ENCODE measurements at places on chromosomes 11 and 22.

- no peak for DNase-seq
Measured at GRCh38 chr11:7449211-7449840, 36.0 kb upstream of the OLFML1 start.

- no peak for DNase-seq
Measured at GRCh38 chr22:20552443-20553401, 45.3 kb downstream of the MED15 start.

DNA sequence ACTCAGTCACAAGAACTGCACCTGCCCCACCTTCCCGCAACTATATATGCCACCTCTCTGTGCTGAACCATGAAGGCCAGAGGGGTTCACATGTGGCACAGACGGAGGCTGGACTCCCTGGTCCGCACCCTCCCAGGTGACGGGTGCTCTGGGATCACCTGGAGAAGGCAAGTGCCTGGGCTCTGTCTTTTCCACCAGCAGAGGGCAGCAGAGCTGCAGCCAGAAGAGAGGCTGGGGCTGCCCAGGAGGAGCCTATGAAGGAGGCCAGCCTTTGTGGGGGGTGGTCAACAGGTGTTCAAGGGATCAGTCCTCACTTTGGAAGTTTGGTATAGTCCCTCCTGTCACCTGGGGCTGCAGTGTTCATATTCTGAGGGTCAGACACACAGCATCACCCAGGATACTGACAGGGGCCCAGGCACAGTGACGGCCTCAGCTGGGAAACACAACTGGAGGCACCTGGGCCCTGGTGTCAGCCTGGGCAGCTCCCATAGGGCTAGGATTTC is 39.2 kb upstream of the IGLL5 start:
- no peak for DNase-seq

DNA sequence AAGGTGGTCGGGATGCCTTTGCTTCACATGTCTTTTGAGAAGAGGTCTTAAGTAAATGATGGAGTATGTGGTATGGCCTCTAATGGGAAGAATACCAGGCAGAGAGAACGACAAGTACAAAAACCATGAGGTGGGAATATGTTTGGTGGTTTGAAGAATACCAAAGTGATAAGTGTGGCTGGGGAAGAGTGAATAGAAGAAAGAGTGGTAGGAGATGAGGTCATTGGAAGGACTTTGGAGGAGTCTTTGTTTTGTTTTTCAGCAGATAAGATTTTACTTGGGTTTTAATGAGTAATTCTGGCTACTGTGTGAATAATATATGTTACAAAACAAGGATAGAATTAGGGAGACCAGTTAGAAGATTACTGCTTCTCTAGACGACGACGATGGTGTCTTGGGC is 515.4 kb downstream of the RAB38 start:
- no peak for DNase-seq

DNA sequence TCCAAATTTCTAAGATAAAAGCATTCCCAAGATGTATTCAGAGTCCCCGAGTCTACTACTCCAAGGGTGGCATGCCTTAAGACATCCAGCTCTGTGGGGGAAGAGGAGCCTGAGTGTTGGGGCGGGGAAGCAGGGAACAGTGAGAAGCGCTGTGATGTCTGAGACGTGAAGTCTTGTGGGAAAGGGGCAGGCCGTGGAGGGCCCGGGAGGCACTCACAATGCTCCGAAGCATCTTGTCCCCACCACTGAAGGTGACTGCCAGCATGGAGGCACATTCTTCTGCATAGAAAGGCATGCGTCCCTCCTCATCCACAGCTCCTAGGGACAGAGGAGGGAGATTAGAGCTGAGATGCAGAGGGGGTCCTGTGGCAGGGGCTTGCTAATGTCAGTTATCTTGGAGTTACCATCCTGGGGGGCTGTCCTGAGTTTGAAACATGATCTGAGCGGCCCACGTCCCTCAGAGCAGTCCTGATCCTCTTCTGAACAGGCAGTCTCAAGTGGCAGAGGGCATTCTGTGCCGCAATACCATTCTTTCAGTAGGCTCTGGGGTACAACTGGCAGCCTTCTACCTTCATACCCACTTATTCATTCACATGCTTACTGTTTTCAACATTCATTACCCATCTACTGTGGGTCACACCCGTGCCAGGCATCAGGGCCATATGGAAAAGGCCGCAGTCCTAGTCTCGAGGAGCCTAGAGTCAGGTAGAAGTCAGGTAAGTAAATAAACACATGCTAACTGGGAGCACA is 8.7 kb downstream of the PCSK7 start:
- no peak for DNase-seq

GRCh38 chr11:115363426-115363825 is 140.8 kb downstream of the CADM1 start:
- DNase-seq: no peak
